ENCODE measurements at places on chromosomes 16 and 17. TPM values are rescaled to one million over a fixed set of nuclear protein-coding genes. Genes with fewer than 3 reads are reported as not detected.

DNA sequence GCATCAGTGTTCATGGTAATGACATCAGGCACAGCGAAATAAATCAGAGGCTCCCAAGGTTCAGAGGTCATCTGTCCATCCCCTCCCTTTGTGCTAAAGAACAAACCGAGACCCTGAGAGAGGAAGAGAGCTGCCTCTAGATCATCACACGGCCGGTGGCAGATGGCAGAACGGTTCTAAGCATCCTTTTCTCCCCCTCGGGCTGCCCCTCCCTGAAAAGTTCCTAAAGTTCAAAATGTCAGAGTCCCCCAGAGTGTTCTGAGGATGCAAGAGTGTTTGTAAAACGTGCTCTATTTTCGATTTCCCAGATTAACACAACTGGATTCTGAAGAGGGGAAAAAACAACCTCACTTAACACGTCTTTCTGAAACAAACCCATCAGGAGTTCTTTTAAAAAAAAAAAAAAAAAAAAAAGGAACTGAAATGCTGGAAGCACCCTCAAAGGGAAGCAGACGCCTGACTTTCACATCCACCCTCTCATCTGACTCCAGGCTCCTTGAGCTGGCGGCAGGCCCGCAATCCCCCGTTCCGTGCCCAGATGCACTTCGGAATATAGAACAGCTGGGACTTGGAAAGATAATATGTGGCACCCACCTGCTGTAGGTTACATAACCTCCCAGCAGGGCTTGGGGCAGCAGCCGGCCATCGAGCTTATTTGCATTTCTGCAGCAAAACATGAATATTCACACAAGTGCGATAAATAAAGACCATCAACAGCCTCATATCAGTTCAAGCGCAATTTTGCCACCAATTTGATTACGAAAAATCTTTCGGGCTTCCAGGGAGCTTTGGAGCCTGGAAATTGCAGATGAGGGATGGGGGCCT lies 115.5 kb upstream of the SMURF2 start:
- no peak for DNase-seq

- no peak for DNase-seq
Measured at GRCh38 chr17:42266918-42267766, 9.0 kb downstream of the STAT5B start.

The NEUROD2 gene
- not detected for total RNA-seq

The MYH2 gene
- not detected for total RNA-seq

The OSGIN1 gene
- 2.7 TPM for total RNA-seq

- no peak for DNase-seq
Measured at GRCh38 chr17:69516225-69516624, 101.7 kb downstream of the MAP2K6 start.

DNA sequence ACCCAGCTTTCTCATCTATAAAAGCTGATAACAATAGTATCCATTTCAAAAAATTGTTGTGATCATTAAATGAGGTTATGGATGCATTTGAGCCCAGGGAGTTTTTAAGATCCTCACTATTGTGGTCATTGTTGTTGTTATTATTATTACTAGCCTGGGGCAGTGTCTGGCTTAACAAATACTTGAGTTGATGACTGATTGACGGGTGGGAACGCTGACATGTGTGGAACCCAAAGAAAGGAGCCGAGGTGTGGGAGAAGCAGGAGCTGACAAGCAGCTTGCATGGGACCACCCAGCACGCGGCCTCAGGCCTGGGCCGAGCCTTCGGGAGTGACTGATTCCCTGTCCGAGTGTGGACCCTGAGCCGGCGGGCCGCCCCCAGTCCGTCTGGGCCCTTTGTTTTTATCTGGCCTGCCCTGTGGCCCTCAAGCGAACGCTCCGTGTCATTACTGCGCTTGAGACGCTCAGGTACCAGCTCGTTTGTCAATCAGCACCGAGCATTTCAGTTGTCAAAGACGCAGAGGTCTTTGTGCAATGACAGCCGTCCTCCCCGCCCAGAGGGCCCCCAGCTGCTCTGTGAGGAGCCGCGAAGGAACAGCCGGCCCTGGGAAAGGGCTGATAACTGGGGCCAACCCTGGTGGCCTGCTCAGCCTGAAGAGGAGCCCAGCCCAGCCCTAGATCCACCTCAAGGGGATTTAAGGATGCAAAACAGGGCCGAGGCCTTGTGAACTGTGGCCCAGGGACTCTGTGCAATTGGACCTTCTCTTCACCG lies 132.9 kb upstream of the FOXF1 start:
- no peak for DNase-seq

- peak; percentile 58 for DNase-seq
Measured at GRCh38 chr17:63950940-63951907, 19.1 kb upstream of the CD79B start.

DNA sequence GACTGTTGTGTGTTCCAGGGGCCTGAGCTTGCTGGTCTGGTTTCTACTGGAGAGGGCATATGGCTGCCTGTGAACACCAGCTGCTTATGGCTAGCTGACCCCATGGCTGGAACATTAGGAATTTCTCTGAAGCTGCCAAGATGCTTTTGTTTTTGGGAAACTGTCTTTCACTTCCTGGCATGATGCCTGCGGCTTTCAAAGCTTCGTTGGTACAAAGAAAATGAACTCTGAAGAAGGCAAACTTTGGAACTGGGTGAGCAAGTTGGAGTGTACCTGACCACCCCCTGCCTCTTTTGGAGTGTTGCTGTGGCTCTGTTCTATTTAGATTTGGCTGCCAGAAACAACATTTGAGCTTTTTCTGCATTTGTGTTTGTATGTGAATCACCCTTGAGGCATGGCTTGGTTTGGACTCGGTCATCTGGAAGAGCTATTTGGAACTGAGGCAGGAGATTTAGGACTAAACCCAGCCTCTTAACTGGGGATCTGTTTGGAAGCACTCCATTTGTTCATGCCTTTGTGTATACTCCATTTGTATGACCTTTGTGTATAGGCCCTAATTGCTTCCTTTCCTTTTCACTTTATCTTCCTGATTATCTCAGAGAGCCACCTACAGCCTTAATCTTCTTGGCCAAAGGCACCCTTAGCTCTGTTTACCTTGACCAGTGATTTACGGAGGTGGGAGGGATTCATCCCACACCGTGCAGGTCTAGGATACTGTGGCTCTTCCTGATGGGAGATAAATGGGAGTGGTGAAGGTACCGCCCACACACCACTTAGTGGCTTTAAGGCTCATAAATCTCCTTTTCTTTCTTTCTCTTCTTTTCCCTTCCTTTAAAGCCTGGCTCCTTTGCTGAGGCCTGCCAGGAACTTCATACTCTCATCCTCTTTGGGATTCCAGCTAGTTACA lies 7.3 kb upstream of the CPHXL start:
- DNase-seq = no peak

DNA sequence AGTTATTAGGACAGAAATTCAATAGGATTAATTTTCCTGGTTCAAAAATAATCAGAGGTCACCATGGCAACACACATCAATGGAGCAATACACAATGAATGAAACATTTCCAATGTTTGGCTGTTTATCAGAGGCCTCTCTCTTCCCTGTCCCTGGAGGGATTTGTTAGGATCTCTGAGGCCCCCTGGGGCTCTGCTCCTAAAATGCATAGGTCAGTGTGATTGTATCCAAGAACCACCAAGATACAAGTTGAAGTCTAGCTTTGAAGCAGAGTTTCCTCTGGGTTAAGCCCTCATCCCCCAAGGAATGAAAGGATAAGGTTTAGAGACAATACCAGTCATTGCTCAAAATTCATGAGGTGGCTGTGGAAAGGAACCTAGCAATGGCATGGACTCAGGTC lies 561.2 kb upstream of the C16orf82 start:
- no peak for DNase-seq

GRCh38 chr17:33925649-33926048 lies 329.4 kb upstream of the CCL2 start:
- DNase-seq = no peak

GRCh38 chr16:88264641-88265285 lies 118.0 kb upstream of the ZNF469 start:
- DNase-seq = no peak

DNA sequence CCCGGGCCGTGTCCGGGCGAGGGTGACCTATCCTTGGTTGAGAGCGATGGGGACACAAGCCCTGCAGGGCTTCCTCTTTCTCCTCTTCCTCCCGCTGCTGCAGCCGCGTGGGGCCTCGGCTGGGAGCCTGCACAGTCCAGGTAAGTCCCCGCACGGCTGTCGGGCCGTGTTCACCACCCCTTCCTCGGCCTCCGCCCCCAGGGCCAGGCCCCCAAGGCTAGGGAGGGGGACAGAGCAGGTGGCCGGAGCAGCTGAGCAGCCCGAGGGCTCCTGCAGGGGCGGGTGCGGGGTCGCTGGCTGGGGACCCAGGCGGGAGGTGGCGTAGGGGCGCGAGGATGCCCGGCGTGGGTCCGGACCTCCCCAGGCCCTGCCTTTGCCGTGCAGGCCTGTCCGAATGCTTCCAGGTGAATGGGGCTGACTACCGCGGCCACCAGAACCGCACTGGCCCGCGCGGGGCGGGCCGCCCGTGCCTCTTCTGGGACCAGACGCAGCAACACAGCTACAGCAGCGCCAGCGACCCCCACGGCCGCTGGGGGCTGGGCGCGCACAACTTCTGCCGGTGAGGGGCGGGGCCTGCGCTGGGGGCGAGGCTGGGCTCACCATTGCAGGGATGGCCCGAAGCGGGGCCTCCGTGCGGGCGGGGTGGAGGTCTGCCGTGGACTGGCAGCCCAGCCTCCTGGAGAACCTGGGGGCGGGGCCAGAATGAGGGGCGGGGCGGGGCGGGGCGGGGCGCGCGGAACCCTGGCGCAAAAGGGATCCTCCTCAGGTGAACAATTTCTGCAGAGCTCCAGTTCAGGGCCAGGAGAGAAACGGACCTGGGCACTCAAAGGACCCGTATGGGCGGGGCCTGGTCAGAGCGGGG lies 631 bp downstream of the KREMEN2 start:
- DNase-seq = peak; percentile 69
